ENCODE measurements at places on chromosomes 5 and 9. TPM values are rescaled to one million over a fixed set of nuclear protein-coding genes. Genes with fewer than 3 reads are reported as not detected.

The KCNV2 gene
- total RNA-seq, result not detected

The MOB3B gene
- 14.3 TPM for total RNA-seq

GRCh38 chr5:58499231-58499630 is 8.0 kb downstream of the GAPT start:
- no peak for DNase-seq

GRCh38 chr5:154547551-154547950 is 69.5 kb upstream of the HAND1 start:
- no peak for DNase-seq

- DNase-seq, result no peak
Measured at GRCh38 chr9:93200449-93200742, 16.5 kb downstream of the WNK2 start.
